GM23248 (cell line): ENCODE measurements at places on chromosomes 2 and 18. TPM values are rescaled to one million over a fixed set of nuclear protein-coding genes. Genes with fewer than 3 reads are reported as not detected.

- no peak for DNase-seq
Observed at GRCh38 chr2:102356741-102357140, 1.1 kb downstream of the IL18R1 start.

GRCh38 chr2:20223407-20224163 is 1.3 kb downstream of the SDC1 start:
- DNase-seq: peak; percentile 79

GRCh38 chr2:130796290-130796689 is 40.4 kb upstream of the ARHGEF4 start:
- DNase-seq: no peak

DNA sequence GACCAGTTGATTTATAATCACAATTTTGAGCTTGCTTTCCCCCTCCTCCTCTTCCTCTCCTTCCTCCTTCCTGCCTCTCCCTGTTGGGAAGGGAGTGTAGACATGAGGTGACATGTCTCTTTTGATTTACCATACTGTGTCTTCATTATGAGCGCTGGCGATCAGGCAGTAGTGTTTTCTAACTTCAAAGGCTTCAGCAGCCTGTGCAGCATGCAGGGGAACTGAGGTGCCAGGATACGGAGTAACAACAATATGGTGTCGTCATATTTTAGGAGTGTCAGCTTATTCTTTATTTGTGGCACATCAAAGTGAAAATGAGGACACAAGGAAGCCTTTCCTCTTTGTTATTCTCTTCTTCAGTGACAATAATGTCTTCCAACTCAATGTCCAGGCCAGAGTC is 864.2 kb downstream of the SLC4A3 start:
- no peak for DNase-seq

Gene SANBR
- total RNA-seq: 8.5 and 10.1 TPM in 2 replicates

Gene MRPL44
- total RNA-seq: 34.4 and 34.9 TPM in 2 replicates

Gene SESTD1
- 22.5 and 28.3 TPM in 2 replicates for total RNA-seq
